ENCODE measurements at places on chromosomes 2 and 18.

DNA sequence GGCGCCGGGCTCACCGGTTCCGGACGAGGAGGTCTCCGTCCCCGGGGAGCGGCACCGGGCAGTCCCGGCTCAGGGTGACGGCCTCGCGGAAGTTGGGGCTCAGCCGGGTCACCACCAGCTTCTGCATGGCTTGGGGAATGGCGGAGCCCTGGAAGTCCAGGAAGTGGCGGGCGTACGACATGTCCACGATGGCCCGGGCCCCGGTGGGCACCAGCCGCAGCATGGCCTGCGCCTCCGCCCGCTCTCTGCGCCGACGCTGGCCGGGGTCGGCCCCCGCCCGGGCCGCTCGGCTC lies 157 bp downstream of the PTGR3 start:
- DNase-seq = no peak

DNA sequence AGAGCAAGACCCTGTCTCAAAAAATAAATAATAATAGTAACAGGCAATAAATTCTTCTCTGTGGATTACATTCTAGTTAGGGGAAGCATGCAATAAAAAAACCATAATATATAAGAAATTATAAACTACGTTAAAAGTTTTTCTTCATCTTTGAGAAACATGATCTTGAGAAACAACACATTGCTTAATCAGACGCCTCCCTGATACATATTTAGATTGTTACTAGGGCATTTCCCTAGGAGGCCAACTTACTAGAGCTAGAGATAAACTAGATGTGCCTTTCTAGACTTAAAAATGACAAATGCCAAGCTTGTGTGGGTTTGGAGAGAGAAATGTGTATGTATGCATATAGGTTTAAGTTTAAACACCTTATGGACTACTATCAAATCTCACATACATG lies 76.3 kb upstream of the GALNT5 start:
- no peak for DNase-seq

DNA sequence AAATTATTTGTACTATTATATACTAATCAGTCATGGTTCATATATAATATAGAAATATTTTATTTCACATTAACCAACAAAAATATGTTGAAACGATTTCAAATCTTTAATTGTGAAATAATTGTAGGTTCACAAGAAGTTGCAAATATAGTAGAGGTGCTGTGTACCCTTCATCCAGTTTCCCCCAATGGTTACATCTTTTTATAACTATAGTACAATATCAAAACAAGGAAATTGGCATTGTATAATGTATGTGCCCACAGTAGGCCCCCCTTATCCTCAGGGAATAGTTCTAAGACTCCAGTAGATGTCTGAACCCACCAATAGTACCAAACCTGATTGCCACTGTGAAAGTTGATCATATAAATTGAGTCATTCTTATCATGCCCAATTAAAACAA lies 7.4 kb upstream of the CYB5A start:
- no peak for DNase-seq

- DNase-seq = no peak
These were observed 112.8 kb upstream of the EML6 start for GRCh38 chr2:54610700-54611099.

- no peak for DNase-seq
These were observed 72.3 kb upstream of the CCDC68 start for GRCh38 chr18:55031576-55031975.

DNA sequence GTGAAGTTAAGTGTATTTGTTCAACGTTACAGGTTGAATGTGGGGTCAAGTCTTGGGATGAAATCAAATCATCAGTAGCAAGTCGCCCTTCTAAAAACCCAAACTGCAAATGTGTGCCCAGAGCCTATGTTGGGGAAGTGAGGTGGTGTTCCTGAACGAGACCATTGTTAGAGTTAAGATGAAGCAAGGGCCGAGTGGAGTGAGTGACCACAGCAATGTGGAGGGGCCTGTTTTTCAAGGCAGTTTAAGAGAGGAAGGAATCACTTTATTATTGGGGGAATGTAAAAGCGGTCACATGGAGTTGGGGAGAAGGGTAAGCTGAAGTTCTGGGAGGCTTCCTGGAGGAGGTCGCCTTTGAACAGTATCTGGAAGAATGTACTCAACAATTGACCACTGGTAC lies 68.5 kb downstream of the MYCN start:
- DNase-seq = no peak

GRCh38 chr2:46284796-46285195 lies 12.4 kb upstream of the EPAS1 start:
- no peak for DNase-seq

DNA sequence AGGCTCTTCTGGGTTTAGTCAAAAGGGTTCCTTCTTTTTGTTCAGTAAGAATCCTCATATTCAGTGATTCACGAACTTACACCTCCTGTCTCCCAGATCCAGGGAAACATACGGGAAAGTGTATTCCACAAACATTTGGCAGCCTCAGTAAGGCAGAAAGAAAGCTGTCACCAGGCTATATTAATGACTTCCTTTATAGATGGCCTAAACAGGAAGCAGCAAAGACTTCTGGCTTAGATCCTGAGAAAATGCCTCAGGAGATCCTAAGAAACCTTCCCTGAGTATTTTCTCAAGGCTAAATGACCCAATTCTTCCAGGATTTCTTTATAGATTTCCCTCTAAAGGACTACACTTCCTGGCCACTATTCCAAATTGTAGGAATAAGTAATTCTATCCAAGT lies 1995.5 kb upstream of the CELF4 start:
- DNase-seq = no peak

GRCh38 chr18:75036917-75037688 lies 171.8 kb downstream of the PTGR3 start:
- no peak for DNase-seq

GRCh38 chr2:221715523-221716247 lies 143.6 kb upstream of the EPHA4 start:
- DNase-seq = no peak

DNA sequence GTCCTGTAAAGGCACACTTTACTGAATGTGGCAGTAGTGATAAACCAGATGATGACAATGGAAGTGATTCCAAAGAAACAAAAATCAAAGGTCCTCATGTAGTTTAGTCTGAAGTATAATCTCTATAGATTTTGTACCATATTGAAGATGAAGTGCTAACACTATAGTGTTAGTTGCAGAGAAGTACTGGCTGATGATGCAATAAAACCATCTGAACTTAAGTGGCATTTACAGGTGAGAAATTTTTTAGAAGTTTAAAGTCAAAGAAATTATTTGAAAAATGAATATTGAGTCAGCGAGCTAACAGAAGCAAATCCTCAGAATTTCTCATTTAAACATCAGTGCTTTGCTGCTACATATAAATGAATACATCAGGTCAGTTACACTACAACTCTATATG lies 43.1 kb upstream of the RMDN2 start:
- DNase-seq = no peak

- DNase-seq = no peak
These were observed 76.3 kb downstream of the ANTXR1 start for GRCh38 chr2:69089266-69089665.

DNA sequence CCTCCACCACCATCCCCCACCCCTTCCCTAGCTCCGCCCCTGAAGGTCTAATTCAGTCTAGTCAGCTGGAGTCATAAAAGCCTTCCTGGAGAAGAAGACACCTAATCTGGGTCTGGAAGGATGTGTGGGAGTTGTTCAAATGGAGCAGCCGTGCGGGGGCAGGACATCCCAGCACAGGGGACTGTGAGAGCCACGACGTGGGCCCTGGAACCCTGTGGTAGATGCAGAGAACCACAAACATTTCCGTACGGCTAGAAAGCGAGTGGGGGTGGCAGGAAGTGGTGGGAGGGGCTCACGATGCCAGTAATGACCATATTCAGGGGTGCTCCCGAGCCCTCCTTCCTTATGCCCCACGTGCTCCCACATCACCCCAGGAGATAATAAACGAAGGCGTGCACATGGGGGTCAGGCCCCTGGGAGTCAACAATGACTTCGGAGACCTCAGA lies 20.9 kb upstream of the COL6A3 start:
- peak; percentile 52 for DNase-seq

DNA sequence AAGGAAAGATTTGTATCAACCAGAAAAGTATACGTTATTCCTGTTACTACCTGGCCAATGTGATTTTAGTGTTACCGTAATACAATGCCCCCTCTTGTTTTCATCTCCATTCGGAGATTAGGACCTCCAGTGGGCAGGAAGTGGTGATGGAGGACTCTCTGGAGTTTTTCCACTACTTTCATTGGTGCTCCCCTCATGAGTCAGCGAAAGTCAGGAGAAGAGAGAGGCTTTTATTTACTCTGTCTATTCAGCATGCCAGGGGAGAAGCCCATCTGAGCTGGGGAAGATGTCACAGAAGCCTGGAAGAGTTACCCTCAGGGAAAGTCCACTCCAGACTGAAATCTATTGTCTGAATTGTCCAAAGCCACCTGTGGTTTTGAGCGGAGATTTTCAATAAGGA lies 88.2 kb upstream of the THUMPD2 start:
- no peak for DNase-seq

GRCh38 chr18:23668731-23669130 lies 6.0 kb upstream of the ANKRD29 start:
- DNase-seq = no peak

DNA sequence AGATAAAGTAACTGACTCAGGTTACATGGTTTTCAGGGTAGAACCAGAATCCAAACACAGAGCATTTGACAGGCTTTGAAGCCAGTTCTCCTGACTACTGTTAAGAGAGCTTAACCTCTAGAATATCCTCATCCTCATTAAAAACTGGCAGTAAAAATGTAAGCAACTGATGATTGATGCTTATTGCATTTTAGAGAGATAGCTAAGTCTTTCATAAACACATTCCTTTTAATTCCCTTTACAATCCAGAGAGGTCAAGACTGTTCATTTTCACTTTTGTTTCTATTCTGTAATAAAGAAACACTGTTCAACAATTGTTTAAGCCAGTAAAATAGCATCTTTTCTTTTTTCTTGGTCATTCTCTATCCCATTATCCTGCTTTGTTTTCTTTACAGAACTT lies 53.9 kb upstream of the RAB27B start:
- DNase-seq = no peak

GRCh38 chr2:60998628-60999545 lies 18.6 kb upstream of the PEX13 start:
- peak; percentile 61 for DNase-seq

- no peak for DNase-seq
These were observed 60.9 kb upstream of the ZNF397 start for GRCh38 chr18:35179906-35180305.

- no peak for DNase-seq
These were observed 70.8 kb downstream of the DHRS9 start for GRCh38 chr2:169139993-169140767.

Measured in GM13976 (cell line).